ENCODE measurements at places on chromosomes 5 and 9.

GRCh38 chr5:3197304-3198073 is 398.1 kb upstream of the IRX1 start:
- DNase-seq = no peak

DNA sequence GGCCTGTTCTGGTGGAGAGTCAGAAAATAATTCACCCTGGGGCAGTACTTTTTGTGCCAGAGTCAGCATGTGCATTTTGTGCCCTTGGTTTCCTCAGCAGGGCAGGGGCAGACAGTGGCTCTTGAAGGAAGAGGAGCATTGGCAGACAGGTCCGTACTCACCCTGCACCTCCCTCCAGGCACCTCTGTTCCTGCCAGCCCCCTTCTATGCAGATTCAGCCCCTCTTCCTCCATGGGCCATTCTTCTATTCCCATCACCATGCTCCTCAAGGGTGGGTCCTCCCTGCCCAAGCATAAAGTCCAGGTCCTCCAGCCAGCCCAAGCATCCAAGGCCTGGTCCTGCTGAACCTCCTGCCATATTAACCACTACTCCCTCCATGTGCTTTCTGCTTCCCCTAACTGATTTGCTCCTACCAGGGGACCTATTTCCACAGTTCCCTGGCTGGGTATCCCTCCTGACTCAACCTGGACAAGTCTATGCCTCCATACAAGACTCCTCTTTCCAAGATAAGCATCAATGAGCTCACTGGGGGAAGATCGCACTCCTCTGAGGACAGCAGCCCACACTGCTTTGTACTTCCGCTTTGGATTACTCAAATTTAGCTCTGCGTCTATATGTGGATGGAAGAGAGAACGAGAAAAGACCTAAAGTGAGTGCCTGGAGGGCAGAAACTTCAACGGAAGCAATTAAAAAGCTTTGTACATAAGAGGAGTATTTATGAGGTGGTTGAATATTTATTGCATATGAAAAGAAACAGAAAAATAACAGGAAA is 9.3 kb upstream of the ACSL6 start:
- peak; percentile 11 for DNase-seq

DNA sequence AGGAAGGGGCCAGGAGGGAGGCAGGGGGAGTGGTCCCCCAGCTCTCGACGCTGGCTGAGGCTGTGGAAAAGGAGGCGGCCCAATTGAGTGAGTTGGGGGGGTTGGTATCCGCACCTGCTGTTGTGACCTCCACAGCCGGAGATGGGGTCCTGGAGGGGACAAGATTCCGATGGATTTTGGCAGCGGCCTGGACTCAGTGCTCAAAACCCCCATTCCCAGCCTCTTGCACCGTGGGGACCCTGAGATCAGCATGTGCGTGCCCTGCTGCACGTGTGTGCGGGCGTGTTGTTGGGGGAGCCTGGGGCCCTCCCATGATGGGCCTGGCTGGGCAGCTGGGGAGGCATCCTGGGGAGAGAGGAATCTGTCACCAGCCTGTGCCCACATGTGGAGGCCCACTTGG is 15.0 kb downstream of the CNTFR start:
- no peak for DNase-seq

DNA sequence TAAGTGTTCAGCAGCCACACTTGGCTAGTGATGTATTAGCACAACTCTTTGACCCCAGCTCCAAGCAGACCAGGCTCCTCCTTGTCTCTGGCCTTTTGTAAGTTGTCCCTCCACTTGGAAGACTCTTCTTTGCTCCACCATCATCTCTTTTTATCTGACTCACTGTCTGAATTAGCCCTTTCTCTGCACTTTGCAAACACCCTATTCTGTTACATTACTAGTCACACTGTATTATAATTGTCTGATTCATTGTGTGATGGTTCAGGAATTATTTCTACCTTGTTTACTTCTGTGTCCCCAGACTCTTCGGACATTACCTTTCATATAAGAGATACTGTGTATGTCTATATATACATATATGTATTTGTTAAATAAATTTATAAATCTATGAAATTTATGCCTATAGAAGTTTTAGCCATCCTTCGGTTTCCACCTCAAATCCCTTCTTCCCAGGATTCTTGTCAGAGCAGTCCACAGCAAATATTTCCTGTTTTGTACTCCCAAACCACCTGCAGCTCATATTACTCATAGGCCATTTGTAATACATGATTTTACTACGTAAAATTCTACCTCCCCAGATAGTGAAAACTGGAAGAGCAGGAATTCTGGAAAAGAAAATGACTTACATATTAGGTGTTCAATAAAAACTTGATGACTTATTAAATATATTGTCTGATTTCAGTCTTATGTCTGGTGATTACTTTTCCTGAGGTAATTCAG is 69.0 kb downstream of the MTAP start:
- no peak for DNase-seq

- DNase-seq = no peak
These were observed 5.8 kb upstream of the ACTBL2 start for GRCh38 chr5:57488215-57488955.

DNA sequence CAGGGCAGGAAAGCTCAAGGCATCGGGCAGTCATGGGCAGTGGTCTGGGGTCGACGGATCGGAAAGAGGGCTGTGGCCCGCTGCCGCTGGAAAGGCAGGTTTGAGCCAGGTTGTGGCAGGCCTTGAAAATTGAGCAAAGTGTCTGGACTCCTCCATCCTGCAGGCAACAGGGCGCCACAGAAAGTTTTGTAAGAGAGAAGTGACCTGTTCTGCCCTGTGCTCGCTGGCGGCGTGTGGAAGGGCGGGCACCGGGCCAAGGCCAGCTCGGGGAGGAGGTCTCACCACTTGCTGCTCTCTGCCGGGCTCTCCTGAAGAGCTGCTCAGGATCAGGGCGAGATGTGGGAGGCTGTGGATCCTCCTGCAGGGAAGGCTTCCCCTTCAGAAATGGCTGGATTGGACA is 41.4 kb upstream of the FAT2 start:
- DNase-seq = no peak

GRCh38 chr9:2158111-2158610 is 143.0 kb downstream of the SMARCA2 start:
- DNase-seq = peak; percentile 24

- no peak for DNase-seq
These were observed 603.3 kb downstream of the KIF4B start for GRCh38 chr5:155616779-155617392.

- no peak for DNase-seq
These were observed 78.1 kb downstream of the MED27 start for GRCh38 chr9:132001567-132001966.

GRCh38 chr9:137114613-137115393 is at the start of gene DPP7:
Gene DPP7 (minus strand): TSS chr9:137114733. CDS start chr9:137114713, 20 bp downstream.
- DNase-seq = peak; percentile 82

- DNase-seq = no peak
These were observed 12.9 kb downstream of the TCF7 start for GRCh38 chr5:134127376-134127861.

GRCh38 chr5:143435210-143435657 is 31.7 kb upstream of the NR3C1 start:
- DNase-seq = peak; percentile 73

- no peak for DNase-seq
These were observed 126.6 kb downstream of the NSG2 start for GRCh38 chr5:174172152-174172551.

GRCh38 chr9:108681851-108682590 is 173.8 kb downstream of the ACTL7B start:
- no peak for DNase-seq

GRCh38 chr5:125134216-125135081 is 388.0 kb upstream of the ZNF608 start:
- DNase-seq = no peak

- DNase-seq = no peak
These were observed 60.8 kb downstream of the ARHGAP26 start for GRCh38 chr5:142831009-142831383.

DNA sequence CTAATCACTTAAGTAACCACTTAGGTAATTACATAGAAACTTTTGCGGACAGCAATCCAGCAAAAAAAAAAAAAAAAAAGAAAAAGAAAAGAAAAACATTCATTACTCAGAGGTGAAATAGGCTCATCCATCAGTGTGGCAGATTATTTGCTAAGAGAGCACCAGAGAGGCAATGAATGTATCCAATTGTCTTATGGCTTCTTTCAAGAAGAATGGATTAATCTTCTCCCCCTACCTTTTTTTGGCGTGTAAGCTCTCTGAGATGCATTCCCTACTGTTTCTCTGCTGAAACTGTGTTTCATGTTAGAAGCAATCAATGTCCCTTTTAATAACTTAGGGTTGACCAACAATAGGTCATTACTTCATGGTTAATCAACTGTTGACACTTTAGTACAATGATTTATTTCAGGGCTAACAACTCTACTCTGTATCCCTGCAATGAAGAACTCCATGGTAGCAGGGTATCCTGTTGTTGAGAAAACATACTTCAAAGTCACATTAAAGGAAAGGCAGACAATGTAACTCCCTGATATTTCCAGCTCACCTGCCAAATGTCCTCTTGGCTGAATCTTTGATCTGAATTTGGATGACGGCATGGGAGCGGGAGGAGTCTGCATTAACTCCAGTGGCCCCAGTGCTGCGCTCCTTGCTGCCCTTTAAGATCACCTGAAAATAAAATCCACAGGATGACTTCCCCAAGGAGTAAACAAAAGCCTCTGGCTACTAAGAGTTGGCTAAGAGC is 57.6 kb downstream of the KIF24 start:
- DNase-seq = no peak

DNA sequence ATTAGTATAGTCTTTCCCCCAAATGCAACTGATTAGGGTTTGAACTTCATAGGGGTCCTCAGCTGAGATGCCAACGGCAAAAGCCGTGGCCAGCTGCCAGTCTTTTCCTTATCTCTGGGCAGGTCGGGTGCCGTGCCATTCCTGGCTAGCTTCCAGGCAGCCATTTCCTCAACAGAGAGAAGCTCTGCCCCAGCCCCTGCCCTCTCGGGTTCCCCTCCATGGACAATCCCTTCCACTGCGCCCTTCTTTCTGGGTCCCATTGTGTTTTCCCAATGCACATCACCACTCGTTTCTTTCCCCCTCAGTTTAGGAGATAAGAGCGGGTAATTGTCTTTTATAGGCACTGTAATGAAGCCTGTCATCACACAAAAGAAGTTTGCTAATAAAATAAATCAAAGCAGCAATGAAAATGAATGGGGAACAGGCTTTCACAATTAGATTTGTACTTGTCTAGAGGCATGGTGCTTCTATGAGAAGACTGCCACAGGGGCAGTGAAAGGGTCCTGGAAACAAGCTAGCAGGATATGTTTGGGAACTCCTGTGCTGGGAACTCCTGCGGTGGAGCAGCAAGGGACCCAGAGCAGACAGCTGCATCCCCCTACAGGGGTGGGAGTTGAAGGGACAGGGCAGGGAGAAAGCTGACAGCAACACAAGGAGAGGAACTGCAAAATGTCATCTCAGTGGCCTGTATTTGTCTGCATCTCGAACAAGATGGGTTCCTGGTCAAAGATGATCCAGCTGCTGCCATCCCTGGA is 48.0 kb upstream of the SAP30L start:
- DNase-seq = no peak

DNA sequence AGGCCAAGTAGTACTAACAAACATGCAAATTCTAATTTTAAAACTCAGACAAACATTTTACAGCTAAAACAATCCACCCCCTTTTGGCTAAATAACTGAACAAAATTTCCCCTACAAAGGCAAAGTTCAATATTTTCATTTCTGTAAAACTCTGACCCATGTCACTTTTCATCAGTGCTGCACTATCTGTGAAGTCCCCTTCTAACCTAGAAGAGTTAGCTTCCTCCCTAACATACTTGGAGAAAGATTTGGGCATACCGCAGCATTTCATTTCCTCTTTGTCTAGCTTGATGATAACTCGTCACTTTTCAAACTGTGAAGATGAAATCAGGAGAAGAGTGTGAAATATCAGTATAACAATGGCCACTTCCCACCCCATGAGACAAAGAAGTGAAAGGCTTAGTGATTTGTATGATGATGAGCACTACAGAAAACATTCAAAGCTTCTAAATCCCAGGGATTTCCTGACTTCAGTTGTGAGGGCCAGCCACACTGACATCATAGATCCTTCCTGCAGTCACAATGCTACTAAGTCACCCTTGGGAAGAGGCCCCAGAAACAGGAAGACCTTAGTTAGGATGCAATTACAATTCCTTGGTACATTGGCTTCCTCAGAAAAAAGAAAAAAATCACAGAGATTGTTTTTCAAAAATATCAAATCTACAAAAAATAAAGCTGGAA is at the start of gene FAM81B:
Gene FAM81B, plus strand, starts transcription at position 555 of the 681 bp plus-strand sequence. Its CDS starts 24 bp downstream, at position 579.
- DNase-seq = no peak

GRCh38 chr9:68437785-68438184 is 81.4 kb downstream of the PGM5 start:
- DNase-seq = no peak
